Spleen (tissue), 13 donors: ENCODE measurements at places on chromosomes 16 and 17.

GRCh38 chr17:29579866-29580771 lies 9.3 kb downstream of the GIT1 start:
- DNase-seq, result peak; percentile 96

GRCh38 chr17:10657879-10658278 lies 770 bp upstream of the MYH3 start:
- DNase-seq, result no peak

DNA sequence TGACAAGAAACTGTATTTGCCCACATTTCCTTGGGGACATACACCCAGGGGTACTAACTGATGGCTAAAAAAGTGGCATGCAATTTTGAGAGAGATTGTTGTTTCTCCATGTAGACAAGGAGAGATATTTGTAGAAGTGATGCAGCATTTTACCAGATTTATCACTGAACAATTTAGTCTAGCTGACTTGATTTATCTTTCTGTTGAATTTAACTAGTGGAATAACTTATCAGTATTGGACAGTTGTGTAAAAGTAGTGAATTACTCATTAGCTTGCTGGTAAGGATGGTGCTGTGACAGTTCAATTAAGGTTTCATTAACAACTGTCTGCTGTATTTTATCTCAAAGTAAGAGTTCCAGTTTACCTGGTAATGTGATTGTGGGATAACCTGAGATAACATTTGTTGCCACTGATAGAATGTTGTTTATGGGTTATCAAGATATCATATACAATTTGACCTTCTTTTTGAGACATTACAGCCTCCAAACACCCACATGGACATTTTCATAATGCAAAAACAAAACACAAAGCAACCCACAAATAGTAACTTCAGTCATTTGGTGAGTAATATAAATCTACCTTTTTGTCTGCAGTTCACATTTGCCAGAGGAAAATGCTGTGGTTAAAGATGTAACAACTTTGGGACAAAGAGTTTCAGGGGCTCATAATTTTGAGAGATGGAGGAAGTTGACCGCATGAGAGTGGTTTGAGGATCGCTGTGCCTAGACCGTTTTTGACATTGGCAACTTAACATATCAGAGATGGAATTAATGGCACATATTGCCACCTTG lies 3.8 kb downstream of the NLK start:
- DNase-seq, result no peak

GRCh38 chr17:43456661-43457361 lies 27.0 kb upstream of the DHX8 start:
- DNase-seq, result no peak

DNA sequence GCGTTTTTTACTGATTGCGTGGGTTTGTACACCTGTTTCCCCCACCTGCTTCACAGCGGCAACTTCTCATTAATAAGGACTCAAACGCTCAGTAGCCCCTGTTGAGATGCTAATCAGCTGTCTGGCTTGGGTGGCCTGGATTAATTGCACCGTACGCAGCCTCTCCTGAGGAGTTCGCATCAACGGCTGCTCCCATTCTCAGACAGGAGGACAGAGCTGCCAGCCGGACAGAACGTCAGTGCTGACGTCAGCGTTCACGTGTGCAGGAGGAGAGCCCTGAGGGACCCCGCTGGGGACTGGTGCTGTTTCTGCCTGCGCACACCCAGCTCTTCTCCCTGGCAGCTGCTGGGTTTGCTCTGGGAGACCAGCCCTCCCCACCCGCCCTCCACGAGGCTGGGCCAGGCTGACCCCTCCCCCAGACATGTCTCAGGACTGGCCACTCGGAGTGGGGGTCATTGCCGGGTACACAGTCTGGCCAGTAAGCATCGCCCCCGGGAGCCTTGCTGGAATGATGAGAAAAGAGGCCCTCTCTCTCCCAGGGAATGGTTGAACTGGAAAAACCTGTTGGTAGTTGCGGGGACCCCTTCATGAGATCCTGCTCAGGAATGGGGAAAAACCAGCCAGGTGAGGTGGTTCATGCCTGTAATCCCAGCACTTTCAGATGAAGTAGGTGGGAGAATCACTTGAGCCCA lies 5.7 kb upstream of the BANP start:
- DNase-seq, result peak; percentile 87

DNA sequence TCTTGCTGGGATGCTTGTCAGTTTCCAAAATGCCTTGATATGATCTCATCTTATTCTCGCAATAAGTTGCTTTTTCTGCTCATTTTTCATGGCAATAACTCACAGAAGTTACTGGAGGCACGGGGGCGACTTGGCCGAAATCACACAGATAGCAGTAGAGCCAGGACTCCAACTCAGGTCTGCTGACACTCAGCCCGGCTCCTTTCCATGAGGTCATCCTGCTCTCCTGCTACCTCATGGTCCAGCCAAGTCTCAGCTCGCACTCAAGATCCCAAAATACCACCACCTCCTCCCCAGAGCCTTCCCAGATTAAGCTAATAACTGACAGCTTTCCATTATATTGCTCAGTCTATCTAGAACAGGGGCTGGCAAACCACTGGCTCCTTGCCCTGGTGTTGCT lies 269.5 kb downstream of the MAP2K4 start:
- DNase-seq, result no peak

DNA sequence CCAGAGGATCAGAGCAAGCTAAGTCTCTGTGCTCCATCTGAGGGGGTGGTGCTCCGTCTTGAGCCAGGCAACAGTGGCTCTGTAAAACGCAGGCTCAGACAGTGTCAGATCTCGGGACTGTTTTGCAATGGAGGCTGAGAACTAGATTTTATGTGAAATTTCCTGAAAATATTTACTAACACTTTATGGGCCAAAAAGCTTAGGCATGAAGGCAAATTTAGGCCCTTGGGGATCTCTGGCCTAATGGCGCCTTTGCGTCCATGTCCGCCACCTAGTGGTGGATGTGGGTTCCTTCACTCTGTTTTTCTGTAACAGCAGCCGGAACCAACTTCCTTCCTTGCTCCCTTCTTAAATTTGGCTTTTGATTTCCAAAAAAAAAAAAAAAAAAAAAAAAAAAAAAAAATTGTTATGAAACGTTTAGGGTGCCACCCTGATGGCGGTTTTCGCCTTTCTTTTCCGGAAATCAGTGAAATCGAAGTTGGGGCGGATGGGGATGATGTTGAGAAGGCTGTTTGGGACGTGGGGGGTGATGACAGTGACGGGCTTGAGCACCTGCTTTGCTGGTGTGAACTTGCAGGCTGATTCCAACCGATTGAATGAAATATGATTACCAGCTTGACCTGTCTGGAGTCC lies 14.0 kb upstream of the ELAC2 start:
- DNase-seq, result peak; percentile 81

DNA sequence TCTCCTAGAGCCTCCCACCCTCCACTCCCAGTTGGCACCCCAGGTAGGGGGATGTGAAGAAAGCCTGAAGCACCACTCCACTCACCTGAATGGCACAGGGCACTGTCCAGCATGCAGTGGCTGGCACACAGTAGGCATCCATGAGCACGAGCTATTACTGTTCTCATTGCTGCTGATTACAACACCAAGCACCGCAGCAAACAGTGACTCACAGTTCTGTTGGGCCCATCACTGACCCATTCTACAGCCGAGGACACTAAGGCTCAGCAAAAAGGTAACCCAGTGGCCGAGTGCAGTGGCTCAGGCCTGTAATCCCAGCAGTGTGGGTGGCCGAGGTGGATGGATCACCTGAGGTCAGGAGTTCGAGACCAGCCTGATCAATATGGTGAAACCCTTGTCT lies 2.7 kb downstream of the ZSCAN10 start:
- peak; percentile 61 for DNase-seq

- no peak for DNase-seq
Measured at GRCh38 chr17:31089471-31089870, 5.3 kb upstream of the NF1 start.

- DNase-seq, result no peak
Measured at GRCh38 chr16:8088820-8089338, 501.4 kb downstream of the TMEM114 start.

DNA sequence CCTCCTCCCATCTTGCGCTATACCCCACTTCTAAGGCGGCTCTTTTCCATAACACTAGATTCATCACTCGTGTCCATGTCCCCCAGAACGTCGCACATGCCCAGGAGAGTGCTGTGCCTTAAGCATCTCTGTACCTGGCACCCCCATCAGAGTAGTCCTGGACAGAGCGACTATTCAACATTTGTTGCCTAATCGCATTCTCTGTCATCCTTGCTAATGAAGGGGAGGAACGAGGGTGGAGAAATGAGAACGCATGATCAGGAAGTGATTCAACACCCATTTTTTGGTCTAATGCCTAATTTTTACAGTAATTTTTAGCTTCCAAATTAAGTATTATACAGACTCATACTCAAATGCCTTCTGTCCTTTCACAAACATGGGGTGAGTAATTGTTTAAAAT lies 53.2 kb downstream of the SLC39A11 start:
- no peak for DNase-seq

- peak; percentile 38 for DNase-seq
Measured at GRCh38 chr16:11390573-11391495, 45.6 kb downstream of the RMI2 start.

DNA sequence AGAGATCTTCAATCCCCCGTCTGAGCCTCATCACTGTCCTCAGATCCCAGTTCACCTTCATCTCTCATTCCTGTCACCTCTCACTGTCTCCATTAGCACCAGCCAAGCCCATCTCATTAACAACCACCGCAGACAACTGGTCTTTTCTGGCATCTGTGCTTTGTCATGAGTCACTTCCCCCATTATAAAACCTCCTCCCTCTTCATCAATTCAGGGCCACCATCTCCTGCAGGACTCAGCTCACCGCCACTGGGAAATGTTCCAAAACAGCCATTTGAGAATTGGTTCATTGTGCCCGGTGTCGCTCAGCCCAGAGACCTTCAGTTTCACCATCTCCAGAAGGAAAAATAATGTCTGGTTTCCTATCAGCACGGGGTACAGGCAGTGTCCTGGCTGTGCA lies 56.9 kb upstream of the TEKT3 start:
- no peak for DNase-seq

GRCh38 chr17:22454070-22454999 lies 762.0 kb downstream of the KCNJ18 start:
- no peak for DNase-seq

DNA sequence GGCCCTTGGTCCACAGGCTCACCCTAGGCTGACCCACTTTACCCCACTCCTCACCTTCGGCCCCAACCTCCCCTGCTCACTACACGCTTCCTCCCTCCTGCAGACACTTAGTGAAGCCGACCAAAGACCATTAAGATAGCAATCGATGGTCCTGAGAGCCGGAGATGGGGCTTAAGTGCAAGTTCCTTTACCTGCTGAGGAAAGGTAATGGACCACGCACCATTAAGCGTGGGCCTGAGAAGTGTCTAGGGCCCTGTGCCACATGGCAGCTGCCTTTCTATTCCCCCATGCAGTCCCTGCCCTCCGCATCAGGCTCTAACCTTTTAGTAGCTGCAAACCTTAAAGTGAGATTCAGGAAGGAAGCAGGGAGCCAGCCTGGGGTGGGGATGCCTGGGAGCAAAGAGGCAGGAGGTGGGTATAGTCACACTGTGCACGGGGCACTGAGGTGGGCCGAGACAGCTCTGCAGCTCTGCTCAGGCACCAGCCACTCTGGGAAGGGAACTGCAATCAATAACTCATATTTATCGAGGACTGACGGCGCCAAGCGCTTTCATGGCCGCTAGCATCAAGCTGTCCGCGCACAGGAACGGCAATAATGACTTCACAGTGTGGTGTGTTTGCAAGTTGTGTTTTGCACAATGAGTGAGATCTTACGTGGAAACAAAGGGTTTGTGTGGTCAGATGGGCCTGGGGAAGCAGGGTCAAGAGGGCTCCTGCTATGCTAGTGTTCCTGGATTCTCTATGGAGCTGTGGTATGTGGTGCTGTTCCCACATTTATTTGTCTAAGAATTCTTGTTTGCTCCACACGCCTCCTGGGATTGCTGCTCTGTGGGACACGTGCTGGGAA lies 84.9 kb upstream of the CDC42EP4 start:
- peak; percentile 49 for DNase-seq

DNA sequence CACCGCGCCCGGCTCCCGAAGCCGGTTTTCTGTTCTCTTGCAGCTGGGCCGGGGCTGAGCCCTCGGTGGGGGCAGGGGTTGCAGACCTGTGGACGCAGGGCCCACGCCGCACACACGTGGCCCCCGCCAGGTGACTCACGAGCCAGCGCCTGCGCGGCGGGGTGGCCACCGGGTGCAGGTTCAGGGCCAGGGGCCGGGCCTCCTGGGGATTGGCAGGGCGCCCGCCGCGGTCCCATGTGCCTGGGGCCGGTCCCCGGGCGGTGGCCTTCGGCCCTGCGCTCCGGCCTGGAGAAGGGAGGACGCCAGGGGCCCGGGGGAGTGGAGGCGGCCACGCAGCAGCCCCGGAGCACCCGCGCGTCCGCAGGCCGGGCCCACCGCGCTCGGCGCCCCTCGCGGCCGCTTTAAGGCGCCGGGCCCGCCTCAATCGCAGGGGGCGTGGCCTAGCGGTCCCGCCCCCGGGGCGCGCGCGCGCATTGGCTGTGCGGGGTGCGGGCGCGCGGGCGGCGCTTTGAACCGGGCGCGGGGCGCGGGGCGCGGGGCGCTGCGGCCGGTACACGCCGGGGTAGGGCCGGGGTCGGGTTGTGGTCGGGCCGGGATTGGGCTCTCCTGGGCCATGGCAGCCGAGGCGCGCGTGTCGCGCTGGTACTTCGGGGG lies at the start of gene SLC25A10:
SLC25A10 (plus strand) TSS at position 471 of the 654 bp plus-strand sequence; CDS start at position 614, 143 bp downstream.
- DNase-seq, result peak; percentile 92

GRCh38 chr17:29914819-29915537 lies 15.1 kb downstream of the SSH2 start:
- DNase-seq, result no peak

DNA sequence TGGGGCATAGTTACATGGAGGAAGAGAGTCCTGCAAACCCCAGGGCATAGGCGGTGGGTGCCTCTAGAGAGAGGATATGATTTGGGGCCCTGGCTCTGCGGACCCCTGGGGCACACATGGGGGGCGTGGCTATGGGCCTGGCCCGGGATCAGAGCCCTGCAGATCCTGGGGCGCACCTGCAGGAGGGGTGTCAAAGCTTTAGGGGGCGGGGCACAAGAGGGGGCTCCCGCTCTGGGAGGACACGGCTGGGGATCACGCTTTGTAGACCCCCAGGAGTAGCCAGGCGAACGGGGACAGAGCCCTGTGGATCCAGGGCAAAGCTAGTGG lies 497 bp downstream of the BCL7C start:
- DNase-seq, result peak; percentile 88

DNA sequence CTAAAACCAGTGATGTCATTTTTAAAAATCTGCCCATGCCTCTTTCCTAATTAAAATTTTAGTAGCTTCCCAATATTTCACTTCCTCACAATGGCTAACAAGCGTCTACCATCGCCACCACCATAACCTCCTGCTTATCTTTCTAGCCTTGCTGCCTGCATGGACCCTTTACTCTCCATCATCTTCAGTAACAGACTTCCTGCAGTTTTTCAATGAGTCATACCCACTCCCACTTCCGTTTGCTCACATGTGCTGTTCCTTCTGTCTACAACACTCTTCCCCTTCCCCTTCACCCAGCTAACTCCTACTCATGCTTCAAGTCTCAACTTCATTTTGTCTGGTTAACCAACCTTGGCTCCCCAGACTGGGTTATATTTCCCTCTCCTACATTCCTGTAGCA lies 12.8 kb upstream of the SKAP1 start:
- DNase-seq, result no peak

DNA sequence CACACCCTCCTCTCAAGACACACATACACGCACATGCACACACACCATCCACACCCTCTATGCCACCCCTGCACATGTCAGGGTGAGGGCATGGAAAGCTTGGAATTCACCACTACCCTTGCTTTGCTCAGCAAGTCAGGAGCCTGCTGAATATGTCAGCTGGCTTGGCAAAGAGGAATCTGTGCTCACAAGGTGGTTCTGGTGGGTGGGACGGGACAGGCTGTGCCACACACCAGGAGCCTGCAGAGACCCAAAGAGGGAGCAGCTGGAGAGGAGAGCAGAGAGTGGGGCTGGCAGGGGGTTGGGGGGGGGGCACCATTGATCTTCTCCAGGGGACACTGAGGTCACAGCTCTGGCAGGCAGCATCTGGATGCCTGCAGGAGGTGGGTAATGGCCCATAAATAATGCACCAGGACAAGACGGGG lies 48.7 kb upstream of the NDRG4 start:
- DNase-seq, result peak; percentile 33
